Activated naive CD4-positive, alpha-beta T cell treated with Interleukin-2 at 50 U/mL for 16 hours (primary cell): ENCODE measurements at places on chromosomes 13 and 19.
A peak's percentile ranks its signal among the peaks of the same experiment; 100 is the strongest.

DNA sequence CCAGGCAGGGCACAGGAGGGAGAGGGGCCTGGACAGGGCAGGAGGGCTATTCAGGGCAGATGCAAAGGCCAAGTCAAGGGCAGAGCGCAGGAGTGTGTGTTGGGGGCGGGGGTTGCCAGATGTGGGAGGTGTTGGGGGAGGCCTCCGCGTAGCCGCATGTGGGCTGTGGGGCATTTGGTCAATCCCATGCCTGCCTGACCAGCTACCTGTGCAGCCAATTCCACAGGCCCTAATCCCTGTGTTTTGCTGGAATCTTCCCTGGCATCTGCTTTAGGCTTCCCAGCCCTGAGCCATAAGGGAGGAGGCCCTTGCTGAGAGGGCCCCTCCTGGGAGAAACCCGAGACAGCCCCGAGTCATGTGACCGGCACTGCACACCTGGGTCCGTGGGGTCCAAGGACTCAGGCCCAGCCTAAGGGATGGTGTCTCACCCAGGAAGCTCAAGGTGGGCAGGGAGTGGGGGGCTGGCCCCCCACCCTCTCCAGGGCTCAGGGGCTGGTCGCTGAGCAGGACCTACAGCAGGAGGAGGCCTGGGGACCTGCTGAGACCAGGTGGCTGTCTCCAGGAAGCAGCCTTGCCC is 20.3 kb downstream of the RFX1 start:
- DNase-seq = no peak

DNA sequence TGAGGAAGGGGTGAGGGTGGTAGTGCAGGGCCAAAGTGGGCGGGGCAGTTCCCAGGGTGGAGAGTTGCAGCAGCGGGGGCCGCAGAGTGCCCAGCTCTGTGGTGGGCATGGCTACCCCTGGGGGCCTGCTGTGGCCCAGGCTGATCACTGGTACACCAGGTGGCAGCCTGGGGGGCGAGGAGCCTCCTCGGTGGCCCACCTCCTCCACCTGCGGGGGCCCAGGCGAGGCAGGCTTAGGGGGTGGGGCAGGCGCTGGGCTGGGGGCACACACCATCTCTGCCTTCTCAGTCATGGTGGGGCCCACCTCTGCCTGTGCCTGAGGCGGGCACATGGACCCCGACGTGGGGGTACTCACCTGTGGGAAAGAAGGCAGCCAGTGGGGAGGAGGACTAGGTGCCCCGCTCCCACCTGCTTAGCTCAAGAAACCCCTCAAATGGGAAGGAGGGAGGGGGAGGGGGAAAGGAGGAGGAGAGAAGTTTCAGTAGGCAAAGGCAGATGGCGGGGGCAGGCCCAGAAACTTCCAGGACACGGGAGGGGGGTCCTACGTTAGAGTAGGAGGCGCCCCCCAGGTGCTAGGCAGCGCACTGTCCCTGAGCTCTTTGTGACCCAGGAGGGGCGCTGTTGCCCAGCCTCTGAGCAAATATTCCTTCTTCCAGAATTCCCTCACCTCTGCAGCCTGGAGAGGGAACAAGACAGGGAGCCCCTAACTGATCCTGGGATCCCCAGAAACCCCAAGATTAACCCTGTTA is 1.6 kb downstream of the LYL1 start:
- no peak for DNase-seq

DNA sequence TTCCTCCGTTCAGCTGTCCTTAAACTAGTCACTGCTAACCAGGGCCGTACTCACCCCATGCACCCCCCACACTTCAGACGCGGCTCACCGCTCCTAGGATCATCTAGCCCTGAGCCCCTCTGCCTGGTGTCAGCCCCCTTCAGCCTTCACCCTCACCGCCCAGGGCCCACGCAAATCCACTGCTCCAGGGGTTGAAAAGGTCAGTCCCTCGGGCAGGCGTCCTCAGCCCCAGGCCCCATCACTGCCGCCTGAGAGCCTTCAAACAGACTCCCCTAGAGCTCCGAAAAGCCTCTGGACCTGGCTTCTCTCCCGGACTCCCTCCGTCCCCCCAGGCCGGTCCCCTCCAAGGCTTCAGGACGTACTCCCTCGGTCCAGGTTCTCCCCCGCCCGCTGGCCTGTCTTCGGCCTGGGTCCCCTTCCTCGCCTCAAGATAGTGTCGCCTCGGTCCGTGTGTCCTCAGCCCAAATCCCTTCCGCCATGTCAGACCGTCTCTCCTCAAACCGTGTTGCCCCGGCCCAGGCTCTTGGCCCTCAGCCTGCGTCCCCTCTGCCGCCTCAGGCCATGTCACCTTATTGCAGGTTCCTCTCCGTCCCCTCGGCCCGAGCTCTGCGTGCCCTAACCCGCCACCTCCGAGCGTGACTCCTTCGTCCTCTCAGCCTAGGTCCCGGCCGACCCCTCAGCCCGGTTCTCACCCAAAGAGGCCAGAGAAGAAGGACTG is 553 bp downstream of the NAPA start:
- DNase-seq = no peak

GRCh38 chr13:30294004-30294403 is 13.3 kb downstream of the KATNAL1 start:
- DNase-seq = no peak

DNA sequence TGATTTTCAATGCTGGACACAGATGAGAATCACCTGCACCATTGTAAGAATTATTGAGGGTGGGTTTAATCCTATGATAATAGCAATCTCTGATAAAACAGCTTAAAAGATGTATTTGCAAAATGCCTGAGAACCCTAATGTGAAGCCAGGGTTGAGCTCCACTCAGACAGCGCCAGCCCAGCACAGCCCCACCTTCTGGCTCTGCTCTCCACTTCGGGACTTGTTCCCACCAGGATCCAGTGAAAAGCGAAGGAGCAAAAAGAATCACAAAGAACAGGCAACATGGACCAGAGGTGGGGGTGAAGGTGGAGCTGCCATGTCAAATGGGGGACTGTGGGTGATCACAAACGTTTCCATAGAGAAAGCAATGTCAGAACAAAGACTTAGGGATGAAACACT is 18.6 kb upstream of the ZNF816 start:
- no peak for DNase-seq

GRCh38 chr19:289651-290371 is 1.4 kb downstream of the PLPP2 start:
- peak; percentile 43 for DNase-seq

GRCh38 chr13:53254500-53254899 is 225.9 kb downstream of the OLFM4 start:
- no peak for DNase-seq

DNA sequence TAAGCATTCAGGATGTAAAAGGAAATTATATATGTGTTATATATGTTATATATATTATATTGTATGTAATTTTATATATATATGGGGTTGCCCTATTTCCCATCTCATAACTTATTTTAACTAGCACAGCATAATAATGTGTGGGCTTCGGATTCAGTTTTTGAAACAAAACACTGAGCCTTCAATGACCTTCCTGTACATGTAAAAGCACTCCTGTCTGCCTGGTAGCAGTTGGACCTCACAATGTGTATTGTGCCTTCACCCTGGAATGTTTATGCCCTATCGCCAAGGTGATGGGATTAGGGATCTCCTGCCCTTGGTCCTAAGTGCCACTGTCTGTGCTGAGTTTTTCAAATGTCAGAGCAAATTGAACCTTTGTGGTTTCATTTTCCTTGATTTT is 968.8 kb downstream of the TUBA3C start:
- peak; percentile 5 for DNase-seq
